ENCODE measurements at places on chromosomes 5 and 9.
A peak's percentile ranks its signal among the peaks of the same experiment; 100 is the strongest.

- DNase-seq, result no peak
These were observed 693 bp downstream of the DPYSL3 start for GRCh38 chr5:147509041-147509709.

GRCh38 chr5:12460493-12461261, 556.4 kb upstream of the CTNND2 start:
- no peak for DNase-seq

- no peak for DNase-seq
These were observed 9.7 kb upstream of the OBP2A start for GRCh38 chr9:135536216-135536615.

DNA sequence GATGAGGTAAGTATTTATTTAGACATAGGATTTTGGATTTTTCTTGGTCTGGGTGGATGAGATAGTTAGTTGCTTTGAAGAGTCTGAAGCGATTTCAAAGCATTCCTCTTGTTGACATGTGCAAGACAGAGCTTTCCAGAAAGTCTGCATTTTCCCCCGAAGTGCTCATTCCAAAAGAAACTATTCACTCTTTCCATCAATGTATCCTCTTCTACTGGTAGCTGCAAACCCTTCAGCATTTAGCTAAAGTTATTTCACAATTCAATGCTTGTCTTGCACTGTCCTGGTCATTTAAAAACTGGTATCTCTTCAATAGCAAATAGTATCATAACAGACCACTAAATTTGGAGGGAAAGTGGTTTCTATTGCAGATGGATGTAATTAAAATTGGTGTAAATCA, 13.0 kb downstream of the NREP start:
- no peak for DNase-seq

DNA sequence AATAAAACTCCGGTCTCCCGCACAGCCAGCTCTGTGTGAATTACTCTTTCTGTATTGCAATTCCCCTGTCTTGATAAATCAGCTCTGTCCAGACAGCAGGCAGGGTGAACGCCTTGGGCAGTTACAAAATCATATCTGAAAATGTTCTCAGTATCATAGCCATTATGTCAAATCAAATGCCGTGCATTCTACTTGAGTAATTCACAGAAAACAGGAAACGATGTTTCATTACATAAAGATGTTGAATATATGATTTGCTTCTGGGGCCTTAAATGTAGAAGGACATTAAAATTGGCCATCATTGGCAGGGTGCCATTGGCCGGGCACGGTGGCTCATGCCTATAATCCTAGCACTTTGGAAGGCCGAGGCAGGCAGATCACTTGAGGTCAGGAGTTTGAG, 8.5 kb downstream of the POLR3G start:
- no peak for DNase-seq

- DNase-seq, result peak; percentile 38
These were observed 26.3 kb upstream of the GABRP start for GRCh38 chr5:170757182-170757601.

- DNase-seq, result no peak
These were observed 35.6 kb upstream of the TRIO start for GRCh38 chr5:14107536-14107935.

GRCh38 chr5:39376293-39376714, 12.0 kb upstream of the C9 start:
- DNase-seq, result peak; percentile 67

DNA sequence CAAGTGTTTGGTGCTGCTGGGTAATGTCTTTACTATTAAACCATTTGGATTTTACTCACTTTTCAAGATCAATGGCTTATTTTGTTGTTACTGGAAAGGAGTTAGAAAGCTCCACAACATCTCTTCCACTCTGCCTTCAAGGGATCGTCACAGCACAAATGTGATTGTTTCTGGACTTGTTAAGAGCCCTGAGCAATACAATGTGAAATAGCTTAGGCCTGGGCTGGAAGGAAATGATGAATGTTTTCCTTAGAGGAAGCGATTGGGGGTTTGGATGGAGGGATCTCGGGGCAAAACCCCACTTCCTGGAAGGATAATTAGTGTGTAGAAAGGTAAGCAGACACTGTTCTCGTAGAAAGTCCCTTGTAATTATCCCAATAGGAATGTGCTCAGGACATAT, 59.3 kb upstream of the MYO10 start:
- DNase-seq, result no peak

DNA sequence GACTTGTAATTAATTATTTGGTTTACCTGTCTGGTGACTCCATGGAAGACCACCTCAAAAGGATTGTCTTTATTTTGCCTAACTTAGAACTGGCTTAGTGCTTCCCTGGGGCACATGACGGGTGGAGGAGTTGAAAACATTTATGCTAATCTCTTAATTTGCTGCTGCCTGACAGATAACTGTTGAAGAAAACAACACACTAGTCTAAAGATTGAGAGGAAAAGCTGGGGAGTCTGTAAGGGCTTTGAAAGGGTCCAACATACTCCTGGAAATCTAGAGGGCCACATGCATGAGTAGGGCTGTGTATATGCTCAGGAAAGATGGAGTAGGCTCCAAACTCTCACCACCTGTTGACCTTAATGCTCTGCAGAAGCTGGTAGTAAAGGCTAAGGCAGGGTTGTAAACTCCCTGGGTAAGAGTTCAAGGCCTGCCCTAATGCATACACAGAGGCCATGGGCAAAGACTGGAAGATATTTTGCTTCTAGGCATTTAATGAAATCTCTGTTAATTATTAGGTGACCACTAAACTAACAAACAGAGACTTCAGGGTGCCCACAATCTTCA, 40.7 kb downstream of the NR3C1 start:
- no peak for DNase-seq

- DNase-seq, result no peak
These were observed 32.8 kb downstream of the HMGXB3 start for GRCh38 chr5:150033334-150033733.

DNA sequence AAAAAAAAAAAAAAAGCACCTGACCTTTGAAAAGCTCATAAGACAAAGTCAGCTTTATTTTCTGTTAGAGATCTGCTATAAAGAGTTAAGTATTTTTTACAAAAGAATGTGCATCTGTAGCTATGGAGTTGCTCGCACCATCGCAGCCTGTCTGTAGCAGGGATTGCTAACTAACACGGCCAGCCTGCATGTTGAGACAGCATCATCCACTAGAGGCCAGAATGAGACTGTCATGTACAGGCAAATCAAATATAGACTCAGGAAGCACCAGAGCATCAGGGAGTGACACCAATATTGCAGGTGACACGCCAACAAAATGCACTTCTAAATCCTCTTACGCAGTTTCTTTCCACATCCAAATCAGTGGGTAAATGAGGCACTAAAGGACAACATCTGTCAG, 136.3 kb upstream of the RASEF start:
- DNase-seq, result peak; percentile 19

DNA sequence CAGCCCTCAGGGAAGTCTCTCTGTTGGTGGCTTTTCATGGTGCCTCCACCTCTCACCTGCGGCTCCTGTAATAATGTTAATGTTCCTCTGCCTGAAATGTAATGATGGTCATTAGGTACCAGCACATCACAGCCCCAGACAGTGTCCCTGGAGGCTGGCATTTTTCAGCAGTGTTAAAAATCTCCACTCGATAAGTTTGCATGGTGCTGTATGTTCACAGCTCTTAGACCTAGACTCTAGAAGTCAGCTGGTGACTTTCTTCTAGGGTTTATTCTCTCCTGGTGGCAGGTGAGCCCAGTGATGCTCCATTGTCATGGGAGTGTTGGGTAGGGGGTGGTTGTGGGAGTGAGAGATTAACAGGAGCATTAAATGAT, 53.1 kb downstream of the GPR107 start:
- DNase-seq, result no peak

GRCh38 chr9:98484162-98484561, 224.6 kb downstream of the GABBR2 start:
- no peak for DNase-seq

DNA sequence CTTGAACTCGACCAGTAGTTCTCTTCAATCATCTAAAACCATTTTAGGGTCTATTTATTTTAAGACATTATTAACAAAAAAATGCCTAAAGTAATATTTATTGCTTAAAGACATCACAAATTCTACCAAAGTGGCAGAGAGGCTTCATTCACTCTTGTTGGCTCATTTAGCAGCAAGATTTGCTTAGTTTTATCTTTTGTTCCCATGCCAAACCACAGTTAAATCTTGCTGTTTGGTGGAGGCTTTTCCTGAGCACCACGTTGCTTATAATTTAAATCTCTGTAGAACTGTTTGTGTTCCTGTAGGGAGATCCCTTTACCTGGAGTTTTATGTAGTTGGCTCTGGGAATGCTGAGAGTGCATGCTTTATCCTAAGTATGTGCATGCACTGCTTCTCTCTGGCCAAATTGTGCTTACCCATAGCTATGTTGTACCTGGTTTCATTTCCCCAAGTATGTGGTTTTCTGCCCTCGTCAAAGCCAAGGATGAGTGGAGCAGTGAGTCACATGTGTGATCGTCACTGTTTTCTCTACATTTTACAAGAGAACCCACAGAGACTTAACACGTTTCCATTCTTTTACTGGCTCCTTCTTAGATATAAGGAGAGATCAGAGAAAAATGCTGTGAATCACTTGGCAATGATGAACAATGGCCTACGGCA, 42.1 kb upstream of the MAST4 start:
- peak; percentile 21 for DNase-seq

- DNase-seq, result no peak
These were observed 12.5 kb upstream of the ZSWIM6 start for GRCh38 chr5:61319388-61320146.

DNA sequence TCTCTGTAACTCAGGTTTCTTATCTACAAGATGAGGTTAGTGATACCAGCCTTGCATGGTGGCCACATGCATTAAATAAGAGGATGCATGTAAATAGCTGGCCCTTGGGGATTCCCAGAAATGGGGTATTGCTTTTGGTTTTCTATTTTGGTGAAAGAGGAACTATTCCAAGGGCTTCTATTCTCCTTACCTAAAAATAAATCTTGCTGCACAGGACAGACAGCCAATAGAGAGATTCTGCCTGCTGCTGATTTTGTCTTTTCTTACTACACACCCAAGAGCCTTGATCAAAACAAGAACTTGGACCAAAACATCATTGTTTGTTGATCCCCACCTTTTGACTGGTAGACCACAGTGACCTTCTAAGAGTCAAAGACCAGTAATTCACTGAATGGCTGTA, 161.8 kb downstream of the PJA2 start:
- DNase-seq, result no peak

Measured in HTR-8/SVneo (cell line).